ENCODE measurements at places on chromosomes 5 and 9. TPM values are rescaled to one million over a fixed set of nuclear protein-coding genes. Genes with fewer than 3 reads are reported as not detected.

GRCh38 chr9:105360344-105360743 is 87.5 kb upstream of the FSD1L start:
- DNase-seq, result no peak

DNA sequence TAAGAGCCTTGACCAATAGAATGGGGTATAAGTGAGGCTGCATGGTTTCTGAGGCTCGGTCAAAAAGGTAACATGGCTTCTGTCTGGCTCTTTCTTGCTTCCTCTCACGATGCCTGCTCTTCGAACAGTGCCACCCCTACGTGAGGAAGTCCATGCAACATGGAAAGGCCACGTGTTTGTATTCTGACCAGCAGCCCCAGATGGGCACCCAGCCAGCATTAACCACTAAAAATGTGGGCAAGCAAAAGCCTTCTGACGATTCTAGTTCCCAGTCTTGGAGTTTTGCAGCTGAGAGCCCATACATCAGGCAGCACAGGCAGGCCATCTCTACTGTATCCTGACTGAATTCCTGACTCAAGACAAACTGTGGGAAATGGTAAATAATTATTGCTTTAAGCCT is 24.2 kb upstream of the NREP start:
- no peak for DNase-seq

The WNK2 gene
- 3.3 TPM for total RNA-seq

The SPINK4 gene
- not detected for total RNA-seq
